HFFc6 (cell line): ENCODE measurements at places on chromosomes 13 and 19.

GRCh38 chr13:74036373-74036772 is 97.8 kb downstream of the KLF12 start:
- no peaks in the 10 kb centered on the region for H3K27me3 ChIP-seq
- H3K27ac ChIP-seq, result no peak overlapping the region
- H3K4me3 ChIP-seq, result no peak overlapping the region
- no peak for DNase-seq
- peaks cover 18% of the 10 kb centered on the region for H3K4me1 ChIP-seq
- H3K36me3 ChIP-seq, result no peaks in the 10 kb centered on the region

DNA sequence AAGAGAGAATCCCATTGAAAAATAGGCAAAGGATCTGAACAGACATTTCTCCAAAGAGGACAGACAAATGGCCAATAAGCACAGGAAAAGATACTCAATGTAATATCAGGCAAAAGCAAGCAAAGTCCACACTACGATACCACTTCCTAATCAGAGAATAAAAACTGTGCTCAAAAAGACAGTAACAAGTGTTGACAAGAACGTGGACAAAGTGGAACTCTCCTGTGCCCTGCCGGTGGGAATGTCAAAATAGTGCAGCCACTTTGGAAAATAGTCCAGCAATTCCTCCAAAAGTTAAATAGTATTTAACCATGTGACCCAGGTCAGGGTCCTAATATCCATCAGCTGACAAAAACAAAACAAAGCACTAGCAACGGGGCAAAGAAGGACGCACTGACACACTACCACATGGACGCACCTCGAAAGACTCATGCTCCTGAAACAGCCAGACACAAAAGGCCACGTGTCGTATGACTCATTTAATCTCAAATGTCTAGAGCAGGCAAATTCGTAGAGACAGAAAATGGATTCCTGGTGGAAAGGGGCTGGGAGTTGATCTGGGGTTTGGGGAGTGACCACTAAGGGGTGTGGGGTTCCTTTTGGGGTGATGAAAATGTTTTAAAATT is 5.2 kb downstream of the MIER2 start:
- DNase-seq, result no peak
- H3K27ac ChIP-seq, result no peak overlapping the region
- H3K27me3 ChIP-seq, result peaks cover 1% of the 10 kb centered on the region
- H3K4me1 ChIP-seq, result peaks cover 60% of the 10 kb centered on the region
- peaks cover 40% of the 10 kb centered on the region for H3K36me3 ChIP-seq
- no peak overlapping the region for H3K4me3 ChIP-seq

GRCh38 chr19:4500841-4501591 is 17.3 kb downstream of the PLIN4 start:
- H3K27me3 ChIP-seq, result peaks cover 3% of the 10 kb centered on the region
- peaks cover 1% of the 10 kb centered on the region for H3K4me1 ChIP-seq
- H3K4me3 ChIP-seq, result no peak overlapping the region
- peaks cover 5% of the 10 kb centered on the region for H3K36me3 ChIP-seq

DNA sequence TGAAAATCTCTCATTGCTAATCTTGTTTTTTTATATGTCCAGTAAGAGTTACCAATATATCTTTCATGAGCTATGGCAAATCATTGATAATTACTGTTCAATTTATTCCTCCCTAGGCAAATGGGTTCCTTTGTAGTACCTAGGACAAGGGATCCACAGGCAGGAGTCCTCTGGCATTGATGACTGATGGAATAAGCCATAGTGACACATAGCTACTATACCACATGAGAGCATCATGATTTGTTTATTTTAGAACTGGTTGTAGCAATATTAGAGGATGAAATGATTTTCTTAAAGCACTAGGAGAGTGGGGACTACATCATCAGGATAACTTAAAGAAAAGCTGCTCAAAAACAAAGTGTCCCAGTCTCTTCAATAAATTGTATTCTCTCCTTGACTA is 21.7 kb upstream of the MAB21L1 start:
- H3K36me3 ChIP-seq, result no peaks in the 10 kb centered on the region
- no peak for DNase-seq
- no peak overlapping the region for H3K4me3 ChIP-seq

DNA sequence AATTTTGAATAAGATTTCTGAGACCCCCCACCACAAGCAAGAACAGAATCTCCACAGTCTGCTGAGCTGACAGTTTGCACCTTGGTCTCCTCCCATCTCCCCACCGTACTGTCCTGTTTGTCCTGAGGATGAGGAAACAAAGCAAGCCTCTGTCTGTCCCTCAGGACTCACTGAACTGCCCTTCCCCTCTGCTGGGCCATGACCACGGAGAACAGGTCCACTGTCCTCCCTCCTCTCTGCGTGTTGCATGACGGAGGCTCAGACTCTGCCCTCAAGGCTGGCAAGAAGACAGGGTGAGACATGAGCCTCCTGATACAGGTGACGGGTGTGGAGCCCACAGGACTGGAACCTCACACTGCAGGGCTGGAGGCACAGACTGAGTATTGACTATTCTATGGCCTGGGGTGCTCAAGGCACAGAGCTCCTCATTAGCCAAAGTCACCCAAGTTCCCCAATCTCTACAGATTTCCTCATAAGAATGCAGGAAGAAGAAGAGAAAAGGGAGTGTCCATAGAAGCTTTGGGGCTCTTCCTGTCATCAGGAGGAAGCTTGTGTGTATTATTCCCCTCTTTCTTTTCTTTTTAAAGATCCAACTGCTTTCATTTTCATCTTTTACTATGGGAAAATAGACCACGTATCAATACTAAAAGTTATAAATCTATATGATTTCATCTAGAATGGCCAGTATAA is 22.4 kb upstream of the RGCC start:
- peaks cover 8% of the 10 kb centered on the region for H3K27me3 ChIP-seq
- DNase-seq, result no peak
- peaks cover 14% of the 10 kb centered on the region for H3K4me1 ChIP-seq
- peak overlapping the region; percentile 10; the same call in 1 of the 2 replicates for H3K4me3 ChIP-seq

GRCh38 chr13:50098693-50099092 is 83.4 kb downstream of the KCNRG start:
- H3K36me3 ChIP-seq, result peaks cover 22% of the 10 kb centered on the region
- H3K27me3 ChIP-seq, result no peaks in the 10 kb centered on the region
- H3K4me3 ChIP-seq, result no peak overlapping the region
- DNase-seq, result no peak

GRCh38 chr19:46351241-46352041 is 4.6 kb downstream of the PPP5C start:
- peaks cover 61% of the 10 kb centered on the region for H3K4me1 ChIP-seq
- peak overlapping the region; percentile 90 for H3K27ac ChIP-seq
- peaks cover 17% of the 10 kb centered on the region for H3K36me3 ChIP-seq
- peak; percentile 70 for DNase-seq
- H3K27me3 ChIP-seq, result no peaks in the 10 kb centered on the region; the same call in 1 of the 2 replicates

- no peak overlapping the region for H3K27ac ChIP-seq
- H3K4me3 ChIP-seq, result no peak overlapping the region
- no peaks in the 10 kb centered on the region for H3K36me3 ChIP-seq
- peaks cover 15% of the 10 kb centered on the region for H3K4me1 ChIP-seq
- DNase-seq, result no peak
Measured at GRCh38 chr13:109792416-109793059, 6.2 kb upstream of the IRS2 start.

DNA sequence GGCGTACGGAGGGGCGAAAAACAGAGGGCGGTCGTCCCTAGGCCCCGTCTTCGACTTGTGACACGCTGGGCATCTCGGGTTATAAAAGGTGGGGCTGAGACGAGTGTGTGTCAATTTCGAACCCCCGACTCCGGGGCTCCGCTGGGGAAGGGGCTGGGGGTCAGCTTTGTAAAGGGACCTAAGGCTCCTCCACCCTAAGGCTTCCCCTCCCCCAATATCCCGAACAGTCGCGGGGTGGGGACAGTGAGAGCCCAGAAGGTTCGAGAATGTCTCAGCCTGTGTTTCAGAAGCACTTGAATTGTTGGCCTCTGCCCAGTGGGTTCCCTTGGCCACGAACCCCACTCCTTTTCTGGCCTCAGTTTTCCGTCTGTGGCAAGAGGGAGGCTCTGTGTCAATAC is 450 bp downstream of the SELENOW start:
- peaks cover 24% of the 10 kb centered on the region for H3K36me3 ChIP-seq
- no peak for DNase-seq
- peak overlapping the region; percentile 95 for H3K4me3 ChIP-seq
- no peaks in the 10 kb centered on the region; the same call in 1 of the 2 replicates for H3K27me3 ChIP-seq

GRCh38 chr13:114067886-114068651 is 64.4 kb downstream of the RASA3 start:
- no peak for DNase-seq
- peaks cover 20% of the 10 kb centered on the region for H3K27me3 ChIP-seq
- peaks cover 67% of the 10 kb centered on the region for H3K4me1 ChIP-seq
- peak overlapping the region; percentile 85 for H3K4me3 ChIP-seq

DNA sequence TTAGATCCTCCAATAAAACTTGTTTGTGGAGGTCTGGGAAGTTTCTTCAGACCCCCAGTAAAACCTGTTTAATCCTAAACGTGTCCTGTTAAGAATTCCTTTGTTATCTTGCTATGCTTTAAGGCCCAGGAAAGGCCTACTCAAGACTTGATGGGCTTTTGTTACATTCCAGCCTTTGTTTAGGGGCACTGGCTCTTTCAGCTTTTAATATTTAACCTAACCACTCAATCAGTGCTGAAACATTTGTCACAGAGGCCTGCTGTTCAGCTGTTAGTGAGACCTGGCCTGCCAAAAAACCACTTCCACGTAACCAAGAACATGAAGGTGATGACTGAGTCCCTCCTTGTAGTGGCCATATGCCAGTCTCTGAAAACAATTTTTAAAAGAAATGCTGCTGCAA is 41.7 kb downstream of the PCDH17 start:
- no peaks in the 10 kb centered on the region for H3K27me3 ChIP-seq
- DNase-seq, result no peak
- H3K4me1 ChIP-seq, result no peaks in the 10 kb centered on the region
- H3K27ac ChIP-seq, result no peak overlapping the region
- no peak overlapping the region for H3K4me3 ChIP-seq

- H3K27me3 ChIP-seq, result peaks cover 2% of the 10 kb centered on the region
- H3K36me3 ChIP-seq, result no peaks in the 10 kb centered on the region
- no peak overlapping the region for H3K27ac ChIP-seq
- no peak overlapping the region for H3K4me3 ChIP-seq
- no peak for DNase-seq
- H3K4me1 ChIP-seq, result no peaks in the 10 kb centered on the region
Measured at GRCh38 chr19:48596679-48597465, 9.7 kb upstream of the SPACA4 start.

DNA sequence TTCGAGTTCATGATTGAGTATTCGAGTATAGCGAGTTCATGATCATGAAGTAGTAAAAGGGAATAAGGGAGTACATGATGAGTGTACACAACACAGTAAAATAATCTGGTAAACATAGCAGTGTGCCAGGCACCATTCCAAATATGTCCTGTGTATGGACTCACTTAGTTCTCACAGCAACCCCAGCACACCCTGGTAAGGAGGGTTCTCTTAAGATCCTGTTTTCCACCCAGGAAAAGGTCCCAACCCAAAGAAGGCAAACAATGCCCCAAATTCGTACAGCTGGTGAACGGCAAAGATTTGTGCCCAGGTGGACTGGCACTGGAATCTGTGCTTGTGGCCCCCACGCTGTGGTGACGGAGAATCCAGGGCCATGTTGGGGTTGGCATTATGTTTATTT is 21.4 kb downstream of the HPN start:
- H3K4me3 ChIP-seq, result no peak overlapping the region
- H3K27me3 ChIP-seq, result peaks cover 5% of the 10 kb centered on the region
- no peak overlapping the region for H3K27ac ChIP-seq
- H3K36me3 ChIP-seq, result no peaks in the 10 kb centered on the region
- peaks cover 16% of the 10 kb centered on the region for H3K4me1 ChIP-seq

DNA sequence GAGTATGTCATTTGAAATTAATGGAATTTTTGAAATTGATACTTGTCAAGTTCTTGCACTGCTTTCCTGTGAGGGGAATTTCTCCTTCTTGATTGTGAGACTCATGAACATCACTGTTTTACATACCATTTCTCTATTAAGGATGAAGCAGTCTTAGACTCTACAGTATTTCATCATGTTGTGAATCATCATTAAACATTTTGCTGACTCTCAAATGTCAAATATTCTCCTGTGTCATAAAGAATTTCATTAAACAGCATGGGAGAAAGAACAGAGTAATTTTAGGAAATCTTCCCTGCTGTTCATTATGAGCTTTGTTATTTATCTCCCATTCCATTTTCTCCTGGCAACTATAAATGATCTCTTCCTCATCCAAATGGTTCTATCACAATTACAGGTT is 729.0 kb downstream of the PCDH9 start:
- no peak overlapping the region for H3K27ac ChIP-seq
- H3K27me3 ChIP-seq, result no peaks in the 10 kb centered on the region
- no peaks in the 10 kb centered on the region for H3K36me3 ChIP-seq
- DNase-seq, result no peak
- H3K4me3 ChIP-seq, result no peak overlapping the region
- peaks cover 8% of the 10 kb centered on the region for H3K4me1 ChIP-seq

DNA sequence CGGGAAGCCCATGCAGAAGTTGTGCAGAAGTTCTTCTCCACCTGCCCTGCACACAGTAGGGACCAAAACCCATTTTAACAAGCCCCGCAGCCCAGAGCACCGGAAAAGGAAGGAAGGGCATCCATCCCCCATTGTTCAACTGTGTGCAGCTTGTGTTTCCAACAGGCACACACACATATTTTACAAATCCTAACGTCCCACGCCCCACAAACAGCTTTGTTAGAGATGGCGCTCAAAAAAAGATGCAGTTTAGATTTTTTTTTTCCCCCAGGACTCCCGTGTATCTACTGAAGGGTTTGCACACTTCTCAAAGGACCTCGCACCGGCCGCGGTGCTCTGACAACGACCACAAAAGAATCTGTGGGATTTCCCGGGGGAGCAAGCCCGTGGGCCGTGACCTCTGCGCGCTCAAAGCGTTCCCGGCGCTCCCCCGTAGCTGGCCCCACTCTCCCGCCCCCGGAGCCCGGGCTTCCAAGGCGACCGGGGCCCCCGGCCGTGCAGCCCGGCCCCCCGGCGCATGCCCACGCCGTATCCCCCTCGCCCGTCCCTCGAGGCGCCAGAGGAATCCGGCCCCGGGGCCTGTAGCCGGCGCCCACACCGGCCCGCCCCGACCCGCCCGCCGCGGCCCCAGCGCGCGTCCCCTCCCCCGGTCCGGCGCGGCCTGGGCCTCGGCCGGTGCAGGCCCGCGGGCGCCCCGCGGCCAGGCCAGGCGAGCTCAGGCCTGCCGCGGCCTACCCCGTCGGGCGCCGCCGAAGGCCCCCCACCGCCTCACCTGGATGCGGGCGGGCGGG is 523 bp downstream of the ELAVL1 start:
- peak overlapping the region; percentile 79 for H3K27ac ChIP-seq
- peaks cover 1% of the 10 kb centered on the region; the same call in 1 of the 2 replicates for H3K27me3 ChIP-seq
- H3K4me1 ChIP-seq, result peaks cover 36% of the 10 kb centered on the region
- H3K4me3 ChIP-seq, result peak overlapping the region; percentile 96
- peak; percentile 8 for DNase-seq

GRCh38 chr19:18098891-18099622 is 1.5 kb downstream of the MAST3 start:
- peak overlapping the region; percentile 39 for H3K4me3 ChIP-seq
- H3K36me3 ChIP-seq, result no peaks in the 10 kb centered on the region
- H3K27me3 ChIP-seq, result peaks cover 23% of the 10 kb centered on the region
- no peaks in the 10 kb centered on the region for H3K4me1 ChIP-seq
- no peak overlapping the region for H3K27ac ChIP-seq
